ENCODE measurements at places on chromosomes 12 and 14.

DNA sequence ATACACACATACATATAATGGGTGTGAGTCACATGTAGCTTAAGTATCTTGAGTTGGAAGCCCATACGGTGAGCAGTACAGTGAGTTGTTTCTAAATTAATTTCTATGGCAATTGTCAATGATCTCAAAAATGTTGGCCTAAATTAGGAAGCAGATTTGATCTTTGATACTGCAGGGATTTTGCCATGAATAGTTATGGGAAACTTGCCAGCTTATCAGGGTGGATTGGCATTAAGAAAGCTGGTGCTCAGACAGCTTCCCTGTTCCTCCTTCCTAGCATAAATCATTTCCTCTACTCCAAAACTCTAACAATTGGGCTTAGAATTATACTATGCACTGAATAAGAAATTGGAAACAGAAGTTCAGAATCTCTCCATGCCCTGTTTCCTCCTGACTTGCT lies 150.9 kb upstream of the FRMD6 start:
- DNase-seq, result no peak

DNA sequence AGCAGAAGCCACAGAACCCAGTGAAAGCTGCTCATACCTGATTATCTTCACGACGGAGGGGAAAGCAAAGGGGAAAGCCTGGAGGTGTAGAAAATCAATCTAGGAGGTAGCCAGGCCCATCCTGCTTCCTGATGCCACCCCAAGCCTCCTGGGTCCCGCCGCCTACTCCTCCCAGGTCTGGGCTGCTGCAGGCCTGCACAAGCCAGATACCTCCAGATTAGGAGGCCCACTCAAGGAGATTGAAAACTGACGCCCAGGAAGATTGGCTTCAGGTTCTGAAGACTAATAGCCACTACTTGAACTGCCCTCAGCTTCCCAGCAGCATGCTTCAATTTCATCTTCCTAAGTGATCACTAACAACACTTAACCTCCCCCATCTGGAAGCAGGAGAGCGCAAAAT lies 87.1 kb downstream of the GCH1 start:
- no peak for DNase-seq

DNA sequence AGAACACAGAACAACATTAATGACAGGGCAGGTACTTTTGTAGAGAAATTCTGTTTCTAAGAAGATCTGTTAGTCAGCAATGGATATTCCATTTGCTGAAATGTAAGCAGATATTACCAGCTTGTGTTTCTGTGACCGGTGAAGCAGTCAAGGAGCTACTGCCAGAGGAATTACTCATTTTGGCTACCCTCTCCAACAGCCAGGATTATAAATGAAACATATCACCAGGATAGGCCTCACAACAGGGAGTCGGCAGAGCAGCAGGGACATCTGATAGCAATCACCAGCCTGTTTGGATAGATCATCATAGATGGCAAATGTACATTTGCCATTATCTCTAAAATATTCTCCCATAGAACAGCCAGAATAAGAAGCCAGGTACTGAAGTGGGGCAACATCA lies 440.7 kb downstream of the KCNH5 start:
- no peak for DNase-seq

DNA sequence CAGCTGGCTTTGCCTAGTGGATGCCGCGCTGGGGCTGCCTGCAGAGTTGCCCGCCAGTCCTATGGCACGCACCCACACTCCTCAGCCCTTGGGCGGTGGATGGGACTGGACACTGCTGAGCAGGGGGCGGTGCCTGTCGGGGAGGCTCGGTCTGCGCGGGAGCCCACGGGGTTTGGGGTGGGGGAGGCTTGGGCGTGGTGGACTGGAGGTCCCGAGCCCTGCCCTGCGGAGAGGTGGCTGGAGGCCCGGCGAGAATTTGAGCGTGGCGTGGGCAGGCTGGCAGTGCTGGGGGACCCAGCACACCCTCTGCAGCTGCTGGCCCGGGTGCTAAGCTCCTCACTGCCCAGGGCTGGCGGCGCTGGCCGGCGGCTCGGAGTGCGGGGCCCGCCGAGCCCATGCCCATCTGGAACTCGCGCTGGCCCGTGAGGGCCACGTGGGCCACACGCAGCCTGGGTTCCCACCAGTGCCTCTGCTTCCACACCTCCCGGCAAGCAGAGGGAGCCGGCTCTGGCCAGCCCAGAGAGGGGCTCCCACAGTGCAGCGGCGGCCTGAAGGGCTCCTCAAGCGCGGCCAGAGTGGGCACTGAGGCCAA lies 68.1 kb downstream of the ETNK1 start:
- DNase-seq, result no peak

- no peak for DNase-seq
These were observed 69.6 kb downstream of the PTPN11 start for GRCh38 chr12:112488257-112488876.

DNA sequence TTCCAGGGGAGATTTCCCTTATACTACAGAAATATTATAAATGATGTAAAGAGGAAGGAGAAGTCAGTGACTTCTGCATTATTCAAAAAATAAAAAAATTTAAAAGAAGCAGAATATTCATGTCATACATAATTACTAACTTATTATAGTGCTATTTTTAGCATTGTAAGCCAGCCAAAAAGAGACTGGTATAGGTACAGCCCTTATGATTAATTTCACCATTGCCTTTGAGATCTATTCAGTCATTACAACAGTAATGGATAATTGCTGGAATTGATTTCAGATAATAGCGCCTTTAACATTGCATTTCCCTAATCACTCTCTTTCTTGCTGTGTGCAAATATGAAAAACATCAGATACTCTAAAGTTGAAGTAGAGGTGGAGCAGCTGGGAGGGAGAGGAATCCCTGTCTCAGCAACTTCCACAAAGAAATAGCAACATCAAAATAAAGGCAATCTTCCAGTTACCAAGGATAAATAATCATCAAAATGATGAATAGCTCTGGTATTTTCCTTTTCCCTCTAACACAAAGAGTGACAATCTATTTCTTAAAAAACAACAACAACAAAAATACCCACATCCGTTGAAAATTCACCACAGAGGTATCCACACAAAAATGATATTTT lies 71.8 kb upstream of the OVCH1 start:
- DNase-seq, result no peak

DNA sequence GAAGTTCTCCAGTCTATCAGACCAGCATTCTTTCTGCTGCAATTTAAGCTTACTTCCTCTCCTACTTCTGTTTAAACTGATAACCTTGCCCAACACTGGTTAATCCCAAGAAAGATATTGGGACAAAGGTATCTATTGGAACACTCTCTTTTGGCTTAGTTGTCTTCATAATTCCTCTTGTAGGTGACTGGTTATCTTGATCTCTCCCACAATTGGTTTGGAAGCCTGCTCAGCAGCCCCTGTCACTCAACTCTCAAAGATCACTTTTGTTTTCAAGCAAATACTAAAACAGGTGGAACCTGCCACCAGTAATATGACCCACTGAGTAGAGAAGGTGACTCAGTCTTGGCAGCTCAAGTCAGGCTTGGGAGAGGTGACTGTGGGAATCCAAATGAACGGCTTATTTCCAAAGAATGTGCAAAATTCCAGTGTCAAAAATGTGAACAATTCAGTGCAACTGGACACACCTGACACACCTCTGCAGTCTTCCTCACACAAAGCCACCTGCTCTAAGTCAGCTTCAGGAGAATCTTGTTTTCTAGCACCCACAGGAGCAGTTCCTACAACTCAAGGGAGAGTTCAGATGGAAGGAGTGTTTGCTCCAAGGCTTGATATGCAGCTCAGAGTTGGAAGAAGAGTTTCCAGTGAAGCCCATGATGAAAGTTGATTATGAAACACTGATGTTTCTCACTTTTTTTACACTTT lies 83.2 kb upstream of the SLC38A2 start:
- DNase-seq, result no peak

DNA sequence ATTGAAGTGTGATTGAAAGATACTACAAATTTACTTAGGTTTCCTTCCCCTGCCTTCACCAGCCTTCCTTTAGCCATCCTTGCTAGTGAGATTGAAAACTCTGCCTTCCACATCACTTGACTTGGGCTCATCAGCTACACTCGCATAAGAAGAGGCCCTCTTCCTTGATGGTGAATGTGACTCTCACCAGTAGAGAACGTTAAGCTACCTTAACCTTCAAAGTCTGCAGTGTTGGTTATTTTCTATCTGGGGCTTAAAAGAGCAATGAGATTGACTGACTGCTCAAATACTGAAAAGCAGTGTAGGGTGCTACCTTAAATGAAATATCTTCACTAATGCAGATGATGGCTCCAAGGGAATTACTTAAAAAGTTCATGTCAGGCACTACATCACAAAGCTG lies 271.8 kb downstream of the EGLN3 start:
- DNase-seq, result no peak
